ENCODE measurements at places on chromosomes 3 and 15.

GRCh38 chr15:98905963-98906711, 101.5 kb downstream of the PGPEP1L start:
- no peak for DNase-seq

- no peak for DNase-seq
These were observed 88.6 kb upstream of the PSMD6 start for GRCh38 chr3:64111872-64112271.

GRCh38 chr3:149577801-149578200, 80.0 kb downstream of the WWTR1 start:
- DNase-seq: no peak

DNA sequence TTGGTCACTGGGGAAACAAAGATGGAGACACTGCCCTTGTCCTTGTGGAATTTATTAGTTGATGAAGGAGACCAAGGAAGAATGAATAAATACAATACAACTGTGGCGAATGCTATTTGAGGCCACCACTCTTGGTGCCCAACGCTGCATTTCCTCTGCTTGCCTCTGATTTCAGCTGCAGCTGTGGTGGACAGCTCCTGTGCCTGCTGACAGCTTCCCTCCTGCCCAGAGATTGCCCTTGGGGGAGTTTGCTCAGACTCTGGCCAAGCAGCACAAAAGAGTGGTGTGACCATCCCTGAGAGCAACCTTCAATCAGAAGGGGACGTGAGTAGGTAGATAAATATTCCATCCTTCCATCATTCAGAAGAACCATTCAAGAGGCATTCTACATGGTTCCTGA, 64.6 kb upstream of the FHIT start:
- DNase-seq: no peak

- DNase-seq: peak; percentile 11
These were observed 961.0 kb upstream of the CFAP20DC start for GRCh38 chr3:60010781-60011180.

DNA sequence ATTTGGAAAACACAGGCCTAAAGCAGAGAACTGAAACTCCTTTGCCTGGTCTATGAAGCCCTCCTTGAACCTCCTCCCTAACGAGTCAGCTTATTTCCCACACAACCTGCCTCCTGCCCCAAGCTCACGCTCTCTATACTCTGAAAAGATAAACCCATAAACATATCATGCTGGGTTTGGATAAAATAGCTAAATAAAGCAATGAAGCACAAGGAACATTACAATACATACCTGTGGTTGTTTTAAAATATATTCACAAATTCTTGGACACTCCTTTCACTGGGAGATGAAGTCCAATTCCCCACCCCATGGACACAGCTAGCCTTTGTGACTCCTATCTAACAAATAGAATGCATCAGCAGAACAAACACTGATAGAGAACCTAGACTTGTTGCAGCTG, 98.2 kb downstream of the PLCH1 start:
- DNase-seq: no peak

GRCh38 chr3:118504906-118505305, 529.7 kb downstream of the IGSF11 start:
- no peak for DNase-seq

- DNase-seq: no peak
These were observed 79.8 kb downstream of the CRTC3 start for GRCh38 chr15:90609242-90610180.

GRCh38 chr15:34721802-34722438, 32.9 kb downstream of the GJD2 start:
- no peak for DNase-seq

DNA sequence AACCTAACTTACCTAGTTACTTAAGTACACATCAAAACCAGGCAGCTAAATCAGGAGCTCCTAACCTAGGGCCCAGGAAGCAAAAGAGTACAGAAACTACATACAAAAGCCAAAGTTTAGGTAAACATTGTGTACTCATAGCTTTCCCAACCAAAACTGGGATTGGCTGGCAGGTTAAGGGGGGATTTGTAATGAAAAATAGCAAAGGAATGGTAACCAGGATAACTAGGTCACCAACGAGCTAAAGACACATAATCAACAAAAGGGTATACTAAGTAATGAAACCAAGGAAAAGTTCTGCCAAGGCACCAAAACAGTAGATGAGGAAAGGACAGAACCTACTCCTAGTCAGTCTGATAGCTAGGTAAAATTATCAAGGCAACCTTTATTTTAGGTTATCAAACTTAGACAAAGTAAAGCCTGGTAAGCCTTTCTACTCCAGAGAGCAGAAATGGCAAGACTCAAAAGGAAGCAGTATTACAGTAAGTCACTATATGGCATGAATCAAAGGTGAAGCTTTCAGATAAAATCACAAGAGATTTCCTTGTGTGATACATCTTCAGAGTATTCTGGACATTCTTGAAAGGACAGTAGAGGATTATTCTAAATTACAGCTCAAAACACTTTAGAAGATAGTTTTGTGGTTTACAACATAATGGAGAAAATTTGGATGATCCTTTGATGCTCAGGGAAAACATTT, 10.2 kb downstream of the TRA2B start:
- no peak for DNase-seq

GRCh38 chr15:74396445-74397238, 29.2 kb upstream of the CYP11A1 start:
- peak; percentile 81 for DNase-seq

DNA sequence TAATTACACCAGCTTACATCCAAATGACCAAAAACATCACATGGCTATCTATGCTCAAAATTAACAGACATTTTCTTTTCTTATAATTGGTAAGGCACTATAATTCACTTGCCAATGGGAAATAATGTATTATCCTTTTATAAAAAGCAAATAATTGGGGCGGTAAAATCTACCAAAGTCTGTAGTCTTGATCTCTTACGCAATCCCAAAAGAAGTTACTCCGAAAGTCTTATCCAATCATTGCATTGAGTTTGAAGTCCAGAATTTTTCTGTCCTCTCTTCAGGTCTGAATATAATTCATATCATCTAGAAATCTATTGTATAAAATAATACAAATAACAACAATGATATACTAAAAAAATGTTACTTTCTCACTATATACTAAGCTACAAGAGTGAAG, 273.3 kb upstream of the CADM2 start:
- no peak for DNase-seq
